ENCODE measurements at places on chromosomes 5 and 9.

GRCh38 chr5:141603923-141604717 is 14.7 kb downstream of the DIAPH1 start:
- no peak for DNase-seq

DNA sequence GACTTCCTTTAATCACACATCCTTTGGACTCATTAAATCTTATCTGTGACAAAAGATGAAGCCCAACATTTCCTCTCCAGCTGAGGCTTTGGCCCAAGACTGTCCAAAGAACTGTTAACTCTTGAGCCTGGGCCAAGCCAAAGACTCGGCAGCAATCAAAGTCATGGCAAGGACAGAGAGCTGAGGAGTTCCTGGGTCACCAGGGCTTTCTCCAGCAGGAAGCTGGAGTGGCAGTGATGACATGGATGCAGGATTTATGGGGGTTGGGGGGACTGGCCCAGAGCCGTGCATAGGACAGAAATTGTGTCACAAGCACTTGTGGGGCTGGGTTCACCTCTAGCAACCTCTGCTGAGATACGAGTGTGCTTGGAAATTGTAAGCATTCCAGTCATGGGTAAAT is 440.3 kb downstream of the PLK2 start:
- DNase-seq: no peak

- DNase-seq: no peak
These were observed 4.6 kb upstream of the CTNNA1 start for GRCh38 chr5:138748630-138749081.

- DNase-seq: no peak
These were observed 7.8 kb downstream of the PLEKHG4B start for GRCh38 chr5:99815-100214.

DNA sequence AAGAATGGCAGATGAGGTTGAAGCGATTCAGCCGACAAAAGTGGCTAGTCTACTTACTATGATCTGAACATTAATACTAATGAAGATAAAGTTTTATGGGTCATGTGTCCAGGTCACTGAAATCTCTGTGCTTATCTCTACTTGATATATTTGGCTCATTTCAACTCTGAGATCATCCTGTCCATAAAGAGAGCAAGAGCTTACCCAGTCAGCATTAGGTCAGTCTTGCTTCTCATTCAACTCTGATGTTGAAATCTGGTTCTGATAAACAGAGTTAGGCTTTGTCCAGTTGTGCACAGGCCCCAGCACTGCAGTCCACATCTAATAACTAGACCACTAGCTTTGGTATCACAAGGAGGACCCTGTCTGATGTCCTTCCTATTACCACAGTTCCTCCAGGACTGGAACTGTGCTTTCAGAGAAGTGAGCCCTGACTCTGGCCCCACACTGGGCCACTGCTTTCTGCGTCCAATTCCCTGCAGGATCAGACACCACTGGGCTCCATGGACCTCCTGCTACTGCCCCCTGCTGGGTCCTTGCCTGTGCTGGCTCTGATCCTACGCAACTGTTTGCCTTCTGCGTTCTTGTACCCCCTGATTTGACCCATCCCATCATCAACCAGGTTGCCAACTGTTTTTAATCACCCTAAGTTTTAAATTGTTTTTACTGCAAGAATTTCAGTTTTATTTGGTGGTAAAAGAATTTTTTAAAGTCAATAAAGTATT is 23.7 kb upstream of the FAM120A start:
- no peak for DNase-seq

- DNase-seq: no peak
These were observed 158.1 kb downstream of the SIL1 start for GRCh38 chr5:139040081-139040480.

- no peak for DNase-seq
These were observed 15.0 kb upstream of the IL12B start for GRCh38 chr5:159345336-159345735.

DNA sequence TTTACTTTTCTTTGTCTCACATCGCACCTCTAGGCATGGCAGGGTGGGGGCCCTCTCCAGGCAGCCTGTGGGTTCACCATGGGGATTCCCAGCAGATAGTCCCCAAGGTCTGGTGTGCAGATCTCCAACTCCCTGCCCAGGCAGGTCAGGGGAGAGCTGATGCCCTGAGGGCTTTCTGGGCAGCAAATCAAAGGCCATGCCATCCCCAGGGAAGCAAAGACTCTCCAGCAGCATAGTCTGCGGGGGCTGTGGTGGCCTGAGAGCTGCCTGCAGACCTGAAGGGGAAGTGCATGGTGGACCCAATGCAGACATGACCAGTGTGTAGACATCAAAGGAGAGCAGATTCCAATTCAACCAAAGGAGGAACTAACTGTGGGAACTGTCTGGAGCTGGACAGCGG is 7.7 kb downstream of the NEURL1B start:
- no peak for DNase-seq

DNA sequence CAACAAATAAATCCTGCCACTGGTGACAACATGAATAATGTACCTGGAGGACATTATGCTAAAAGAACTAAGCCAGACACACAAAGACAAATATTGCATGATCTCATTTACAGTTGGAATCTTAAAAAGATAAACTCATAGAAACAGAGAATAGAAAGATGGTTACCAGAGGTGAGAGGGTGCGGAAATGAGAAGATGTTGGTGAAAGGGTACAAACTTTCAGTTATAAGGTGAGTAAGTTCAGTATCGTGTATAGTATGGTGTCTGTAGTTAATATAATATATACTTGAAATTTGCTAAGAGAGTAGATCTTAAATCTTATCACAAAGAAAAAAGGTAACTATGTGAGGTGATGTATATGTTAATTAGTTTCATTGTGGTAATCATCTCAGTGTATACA is 63.3 kb downstream of the PRRC1 start:
- DNase-seq: no peak

- no peak for DNase-seq
These were observed 74.0 kb downstream of the COL27A1 start for GRCh38 chr9:114229295-114229694.

GRCh38 chr5:79480991-79481390 is 32.9 kb downstream of the HOMER1 start:
- no peak for DNase-seq

GRCh38 chr5:66143473-66144073 is 527 bp upstream of the SREK1 start:
- DNase-seq: no peak

- no peak for DNase-seq
These were observed 21.9 kb downstream of the MACROH2A1 start for GRCh38 chr5:135376961-135377624.

GRCh38 chr5:174008922-174009321 is 20.0 kb downstream of the C5orf47 start:
- DNase-seq: no peak

DNA sequence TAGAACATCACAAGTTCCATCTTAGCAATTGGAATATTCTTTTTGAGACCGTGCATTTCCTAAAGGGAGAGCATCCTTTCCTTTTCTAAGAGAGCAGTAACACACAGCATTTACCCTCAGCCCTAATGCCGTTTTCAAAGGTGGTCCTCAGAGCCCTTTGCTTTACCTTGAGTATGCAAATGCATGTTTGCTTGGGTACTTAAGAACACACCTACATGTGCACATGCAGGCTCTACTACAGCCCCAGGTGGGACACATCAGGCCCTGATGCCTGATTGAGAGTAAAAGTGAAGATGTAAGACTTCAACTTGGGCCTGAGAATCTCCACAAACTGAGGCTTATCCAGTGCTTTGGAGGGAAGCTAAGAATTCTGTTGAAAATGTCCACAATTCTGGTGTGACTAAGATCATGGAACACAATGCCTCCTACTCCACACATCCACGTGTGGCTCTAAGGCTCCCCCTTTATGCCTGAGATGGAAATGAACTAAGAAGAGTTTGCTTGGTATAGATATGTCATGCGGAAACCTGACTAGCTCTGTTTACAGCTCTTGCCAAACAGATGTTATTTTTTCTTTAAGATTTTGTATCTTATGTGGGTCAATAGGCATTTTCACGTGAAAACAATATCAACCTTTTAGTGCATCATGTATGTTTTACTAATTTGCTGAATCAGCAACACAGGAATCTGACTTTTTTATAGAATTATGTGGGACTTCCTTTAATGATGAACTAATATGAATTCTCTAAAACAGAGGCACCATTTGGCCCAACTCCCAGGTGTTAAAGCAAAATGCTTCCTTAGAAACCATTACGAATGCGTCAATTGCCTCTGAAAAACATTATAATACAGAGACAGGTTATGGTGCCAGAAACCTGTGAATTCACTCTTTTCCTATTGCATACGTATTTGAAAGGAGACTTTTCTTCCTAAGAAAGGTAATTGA is 48.9 kb upstream of the SLC2A8 start:
- no peak for DNase-seq

- DNase-seq: no peak
These were observed 234.9 kb upstream of the TRIM32 start for GRCh38 chr9:116452227-116452626.

- no peak for DNase-seq
These were observed 11.5 kb upstream of the PRRX2 start for GRCh38 chr9:129653823-129654553.

DNA sequence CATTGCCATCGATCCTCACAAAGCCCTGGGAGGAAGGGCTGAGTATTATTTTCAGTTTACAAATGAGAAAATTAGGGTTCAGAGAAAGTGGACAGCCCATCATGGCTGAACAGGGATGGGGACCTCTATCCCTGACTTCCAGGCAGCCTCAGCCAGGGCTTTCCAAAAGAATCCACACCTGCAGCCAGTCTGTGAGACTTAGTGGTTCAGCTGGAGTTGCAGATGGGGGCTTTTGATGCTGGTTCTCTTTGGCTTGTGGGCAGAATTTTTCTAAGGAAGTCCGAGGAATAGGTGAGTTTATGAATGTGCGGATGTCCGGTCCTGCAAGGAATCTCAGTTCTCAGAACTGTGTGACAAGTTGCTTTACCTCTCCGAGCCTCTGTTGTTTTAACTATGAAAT is 138.1 kb downstream of the RGS3 start:
- no peak for DNase-seq

GRCh38 chr5:6450319-6450833 is 1.7 kb downstream of the UBE2QL1 start:
- no peak for DNase-seq

GRCh38 chr5:133083901-133084300 is 32.1 kb downstream of the HSPA4 start:
- DNase-seq: no peak

DNA sequence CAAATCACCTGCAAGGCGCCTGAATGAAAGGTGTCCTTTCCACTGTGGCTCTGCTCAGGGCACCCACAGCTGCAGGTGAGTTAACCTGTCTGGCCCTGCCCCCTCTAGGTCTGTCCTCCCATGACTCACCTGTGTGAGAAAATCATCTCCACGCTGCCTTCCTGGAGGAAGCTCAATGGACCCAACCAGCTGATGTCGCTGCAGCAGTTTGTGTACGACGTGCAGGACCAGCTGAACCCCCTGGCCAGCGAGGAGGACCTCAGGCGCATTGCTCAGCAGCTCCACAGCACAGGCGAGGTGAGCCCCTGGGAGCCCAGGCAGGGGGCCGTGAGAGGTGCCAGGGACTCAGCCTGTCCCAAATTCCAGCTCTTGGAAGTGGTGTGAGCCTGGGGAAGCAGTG is 23.0 kb upstream of the CTSL start:
- no peak for DNase-seq

GRCh38 chr9:37511016-37512010 is 25.6 kb downstream of the POLR1E start:
- DNase-seq: no peak

DNA sequence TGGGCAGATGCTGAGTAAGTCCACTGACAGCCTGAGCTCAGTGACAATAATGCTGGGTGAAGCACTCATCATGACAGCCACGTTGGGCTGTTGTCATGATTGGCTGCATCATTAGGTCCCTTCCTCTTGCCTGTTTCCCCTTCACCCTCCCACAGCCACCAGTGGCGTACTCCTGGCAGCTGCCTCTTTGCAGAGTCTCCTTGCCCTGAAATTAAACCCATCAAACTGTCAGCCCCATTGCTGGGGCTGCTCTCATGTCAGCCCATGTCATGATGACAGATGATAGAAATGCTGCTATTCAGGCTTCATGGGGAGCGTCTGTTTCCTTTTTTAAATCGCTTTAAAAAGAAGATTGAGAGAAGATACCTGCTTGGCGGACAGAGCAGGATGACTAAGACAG is 327.4 kb downstream of the AGTPBP1 start:
- no peak for DNase-seq

DNA sequence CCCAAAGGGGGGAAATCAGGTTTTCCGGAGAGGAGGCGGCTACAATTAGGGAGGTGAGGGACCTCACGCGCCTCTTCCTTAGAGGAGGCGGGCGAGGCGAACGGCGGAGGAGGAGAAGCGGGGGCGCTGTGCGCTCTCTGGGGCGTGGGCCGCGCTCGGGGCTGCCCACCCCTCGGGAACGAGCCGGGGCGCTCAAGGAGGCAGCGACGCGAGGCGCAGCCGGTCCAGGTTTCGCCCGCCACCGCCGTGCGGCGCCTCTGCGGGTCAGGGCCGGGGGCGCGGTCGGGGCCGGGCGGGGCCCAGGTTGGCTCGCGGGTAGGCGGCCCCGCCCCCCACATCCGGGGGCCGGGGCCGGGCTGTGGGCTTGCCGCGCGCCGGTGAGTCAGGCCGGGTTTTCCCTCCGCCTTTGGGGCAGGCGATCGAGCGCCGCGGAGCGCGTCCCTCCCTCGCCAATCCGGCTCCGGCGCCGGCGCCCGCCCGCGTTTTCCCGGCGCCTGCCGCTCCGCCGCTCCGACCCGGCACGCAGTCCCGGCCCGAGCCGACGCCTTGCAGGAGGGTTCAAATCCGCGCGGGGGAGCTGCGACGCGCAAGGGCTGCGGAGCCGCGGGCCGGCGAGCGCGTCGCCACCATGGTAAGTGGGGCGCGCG is at the start of gene N4BP3:
Gene N4BP3, plus strand, starts transcription at position 392 of the 647 bp plus-strand sequence. CDS start 6,052 bp downstream, outside the sequence.
- peak; percentile 81 for DNase-seq

- DNase-seq: no peak
These were observed 158.3 kb upstream of the TSLP start for GRCh38 chr5:110913221-110913620.

DNA sequence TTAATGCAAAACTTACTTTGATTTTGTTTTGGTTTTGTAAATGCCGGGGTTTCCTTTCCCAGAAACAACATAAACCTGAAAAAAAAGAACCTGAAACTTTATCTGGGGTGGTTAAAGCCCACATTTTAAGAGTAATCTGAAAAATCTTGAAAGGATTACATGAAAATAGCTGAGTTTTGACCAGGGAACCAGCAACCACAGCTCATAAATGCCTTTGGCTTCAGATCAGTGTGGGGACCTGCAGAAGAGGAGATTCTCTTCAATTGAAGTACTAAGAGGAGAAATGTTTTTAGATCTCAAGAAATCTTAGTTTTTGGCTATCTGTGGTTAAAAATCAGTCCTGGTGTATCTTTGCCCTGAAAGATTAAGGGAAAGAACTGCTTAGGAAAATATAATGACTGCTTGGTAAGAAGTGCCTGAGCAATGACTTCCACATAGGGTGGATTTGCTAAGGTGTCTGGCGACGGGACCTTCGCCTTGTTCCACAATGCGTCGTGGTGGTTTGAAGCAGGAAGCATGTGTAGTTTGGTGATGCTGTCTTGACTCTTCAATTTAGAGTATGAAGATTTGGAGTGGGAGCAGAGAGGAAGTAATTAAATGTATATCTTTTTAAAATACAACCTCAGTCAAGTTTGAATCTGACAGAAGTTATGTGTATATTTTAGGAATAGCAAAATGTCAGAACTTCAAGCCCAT is 186.5 kb downstream of the MAN2A1 start:
- no peak for DNase-seq

- DNase-seq: no peak
These were observed 84.7 kb downstream of the CMYA5 start for GRCh38 chr5:79774171-79774854.

All from activated T-helper 9 cell treated with anti-CD3 and anti-CD28 coated beads, Interleukin-2, amount 50 U/mL, for 16 hours (primary cell).